ENCODE measurements at places on chromosomes 7 and 10.

DNA sequence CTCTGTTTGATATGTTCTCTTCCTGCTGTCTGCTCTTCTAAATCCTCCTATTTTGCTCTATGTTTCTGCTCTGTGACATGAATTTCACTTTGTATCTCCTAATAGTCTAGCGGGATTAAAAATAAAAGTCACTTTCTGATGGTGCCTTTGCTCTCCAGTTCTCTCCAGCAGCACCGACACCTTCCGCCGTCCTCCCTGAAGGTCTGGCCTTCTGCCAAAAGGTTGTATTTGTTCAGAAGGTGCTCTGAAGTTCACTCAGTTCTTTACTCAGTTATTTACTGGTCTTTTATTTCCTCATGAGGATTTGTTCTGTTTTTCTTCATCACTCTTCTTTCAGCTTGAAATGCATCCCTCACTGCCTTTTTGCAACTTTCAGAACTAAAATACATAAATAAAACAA, 11.2 kb upstream of the EPHA1 start:
- no peak for DNase-seq

DNA sequence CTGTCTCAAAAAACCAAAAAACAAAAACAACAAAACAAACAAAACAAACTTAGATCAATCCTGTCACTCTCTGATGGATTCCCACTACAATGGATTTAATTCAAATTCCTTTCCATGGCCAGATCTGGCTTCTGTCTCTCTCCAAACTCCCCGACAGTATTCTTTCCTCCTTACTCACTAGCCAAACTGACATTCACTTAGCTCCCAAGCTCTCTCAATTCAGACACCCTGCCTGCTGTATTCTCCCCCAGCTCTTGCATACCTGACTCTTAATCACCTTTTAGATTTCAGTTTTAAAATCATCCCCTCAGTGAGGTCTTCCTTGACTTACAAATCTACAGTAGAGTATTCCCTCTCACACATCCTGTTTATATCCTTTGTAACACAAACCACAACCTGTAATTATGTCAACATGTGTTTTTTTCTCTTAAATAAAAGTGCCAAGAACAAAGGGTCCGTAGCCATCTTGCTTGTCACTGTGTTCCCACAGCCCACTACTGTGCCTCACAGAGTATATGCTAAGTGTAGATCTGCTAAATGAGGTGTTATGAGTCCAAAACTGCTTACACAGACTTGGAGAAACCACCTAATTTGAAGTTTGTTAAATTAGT, 14.4 kb downstream of the HERPUD2 start:
- no peak for DNase-seq

- peak; percentile 40 for DNase-seq
Observed at GRCh38 chr10:50624866-50625501, 1.2 kb upstream of the SGMS1 start.

- DNase-seq, result no peak
Observed at GRCh38 chr7:86149024-86149665, 494.6 kb upstream of the GRM3 start.

GRCh38 chr10:21526188-21526859, 842 bp upstream of the SKIDA1 start:
- DNase-seq, result peak; percentile 41

DNA sequence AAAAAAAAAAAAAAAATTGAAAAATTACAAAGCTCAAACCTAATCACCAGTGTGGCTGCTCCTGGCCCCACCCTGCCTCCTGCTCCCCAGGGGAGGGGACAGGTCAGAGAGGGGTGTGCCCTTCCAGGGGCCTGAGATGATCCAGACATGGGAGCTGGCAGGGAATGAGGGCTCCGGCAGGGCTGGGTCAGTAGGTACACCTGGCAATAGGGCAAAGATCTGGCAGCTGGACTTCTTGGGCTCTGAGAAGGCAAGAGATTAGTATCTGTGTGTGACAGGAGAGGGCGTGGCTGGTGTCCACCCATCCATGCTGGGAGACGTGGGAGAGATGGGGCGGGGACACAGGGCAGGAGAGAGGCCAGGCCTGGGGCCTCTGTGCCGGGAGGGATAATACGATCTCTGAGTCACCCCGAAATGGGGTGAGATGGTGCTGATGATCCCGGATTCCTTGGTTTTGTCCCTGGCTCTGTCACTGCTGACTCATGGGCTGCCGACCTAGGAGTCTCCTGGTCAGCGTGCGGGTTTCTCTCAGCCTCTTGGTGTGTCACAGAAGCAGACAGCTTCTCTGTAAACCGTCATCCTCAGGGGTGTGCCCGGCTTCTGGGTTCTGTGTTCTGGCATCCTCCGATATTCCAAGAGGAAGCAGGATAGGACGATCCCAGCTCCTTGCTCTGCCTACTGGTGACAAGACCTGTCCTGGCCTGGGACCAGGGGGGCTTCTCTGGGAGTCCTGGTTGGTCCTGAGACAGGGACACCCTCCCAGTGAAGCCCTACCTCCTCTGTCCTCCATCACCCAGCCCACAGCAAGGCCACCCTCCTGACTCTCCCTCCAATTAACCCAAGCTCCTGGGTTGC, 8.2 kb upstream of the CLDN4 start:
- DNase-seq, result no peak

- no peak for DNase-seq
Observed at GRCh38 chr7:84069999-84070500, 124.5 kb downstream of the SEMA3A start.

DNA sequence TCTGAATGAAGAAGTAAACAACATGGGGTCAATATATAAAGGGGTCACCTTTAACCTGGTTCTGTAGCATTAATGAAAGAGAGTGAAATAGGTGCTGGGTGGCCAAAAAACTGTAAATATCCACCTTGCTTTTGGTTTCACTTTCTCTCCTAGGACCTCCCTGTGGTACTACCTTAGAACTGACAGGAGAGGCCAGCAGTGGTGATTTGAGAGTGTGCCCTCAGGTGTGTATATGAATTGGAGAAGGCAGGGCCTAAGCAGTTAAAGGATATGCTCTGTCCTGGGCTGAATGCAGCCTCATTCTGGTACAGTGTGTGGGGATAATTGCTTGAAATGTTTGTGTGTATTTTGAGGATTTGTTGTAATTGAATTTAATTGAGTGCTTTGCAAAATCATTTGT, 62.0 kb downstream of the BBS9 start:
- no peak for DNase-seq

GRCh38 chr7:105020926-105021325, 6.9 kb downstream of the KMT2E start:
- DNase-seq, result no peak

DNA sequence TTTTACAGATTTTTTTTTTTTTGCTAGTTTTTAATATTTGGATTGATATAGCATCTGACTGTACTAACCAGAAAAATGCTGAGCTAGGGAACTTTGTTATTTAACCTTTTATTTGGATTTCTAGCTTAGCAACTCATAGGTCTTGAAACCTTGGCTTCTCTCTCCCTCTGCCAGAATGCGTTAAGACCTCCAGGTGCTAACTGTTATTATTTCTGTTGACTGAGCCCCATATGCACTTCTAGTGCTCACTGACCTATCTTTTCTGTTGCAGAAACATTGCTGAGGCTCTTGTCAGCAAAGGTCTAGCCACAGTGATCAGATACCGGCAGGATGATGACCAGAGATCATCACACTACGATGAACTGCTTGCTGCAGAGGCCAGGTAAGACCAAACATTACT, 143.6 kb downstream of the LRRC4 start:
- no peak for DNase-seq

- no peak for DNase-seq
Observed at GRCh38 chr10:4332764-4333458, 493.1 kb upstream of the AKR1E2 start.

DNA sequence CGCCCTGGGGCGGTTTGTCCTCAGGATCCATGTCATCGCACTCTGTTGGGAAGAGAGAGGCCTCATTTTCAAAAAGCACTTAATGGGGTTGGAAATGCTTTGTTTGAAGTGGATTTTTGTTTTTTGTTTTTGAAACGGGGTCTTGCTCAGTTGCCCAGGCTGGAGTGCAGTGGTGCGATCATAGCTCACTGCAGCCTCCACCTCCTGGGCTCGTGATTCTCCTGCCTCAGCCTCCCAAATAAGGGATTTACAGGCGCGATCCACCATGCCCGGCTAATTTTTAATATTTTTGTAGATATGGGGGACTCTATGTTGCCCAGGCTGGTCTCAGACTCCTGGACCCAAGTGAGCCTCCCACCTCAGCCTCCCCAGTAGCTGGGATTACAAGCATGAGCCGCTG, 735 bp downstream of the FKBP6 start:
- DNase-seq, result no peak

GRCh38 chr7:39667341-39667923, 44.1 kb downstream of the RALA start:
- no peak for DNase-seq

DNA sequence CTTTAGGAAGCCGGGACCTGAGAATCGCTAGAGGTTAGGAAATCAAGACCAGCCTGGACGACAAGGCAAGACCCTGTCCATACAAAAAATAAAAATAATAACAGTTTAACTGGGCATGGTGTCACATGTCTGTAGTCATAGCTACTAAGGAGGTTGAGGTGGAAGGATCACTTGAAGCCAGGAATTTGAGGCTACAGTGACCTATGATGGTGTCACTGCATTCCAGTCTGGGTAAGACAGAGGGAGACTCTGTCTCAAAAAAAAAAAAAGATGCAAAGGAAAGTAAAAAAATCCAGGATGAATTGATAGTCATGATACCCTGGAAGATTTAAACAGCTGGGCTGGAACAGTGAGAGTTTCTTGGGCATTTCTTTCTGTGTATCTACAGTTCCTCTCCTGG, 463.2 kb downstream of the GALNT17 start:
- no peak for DNase-seq

- no peak for DNase-seq
Observed at GRCh38 chr7:29620556-29620930, 56.9 kb downstream of the PRR15 start.

Data from central memory CD8-positive, alpha-beta T cell (primary cell).